Non-pigmented ciliary epithelial cell (primary cell): ENCODE measurements at places on chromosomes 7 and 10.

- DNase-seq, result no peak
Observed at GRCh38 chr10:59007307-59008025, 169.0 kb upstream of the PHYHIPL start.

- no peak for DNase-seq
Observed at GRCh38 chr7:140231771-140232491, 55.1 kb upstream of the KDM7A start.

GRCh38 chr10:15427843-15428414 lies 56.8 kb upstream of the FAM171A1 start:
- no peak for DNase-seq

- no peak for DNase-seq
Observed at GRCh38 chr10:21368728-21369425, 156.6 kb downstream of the SKIDA1 start.

DNA sequence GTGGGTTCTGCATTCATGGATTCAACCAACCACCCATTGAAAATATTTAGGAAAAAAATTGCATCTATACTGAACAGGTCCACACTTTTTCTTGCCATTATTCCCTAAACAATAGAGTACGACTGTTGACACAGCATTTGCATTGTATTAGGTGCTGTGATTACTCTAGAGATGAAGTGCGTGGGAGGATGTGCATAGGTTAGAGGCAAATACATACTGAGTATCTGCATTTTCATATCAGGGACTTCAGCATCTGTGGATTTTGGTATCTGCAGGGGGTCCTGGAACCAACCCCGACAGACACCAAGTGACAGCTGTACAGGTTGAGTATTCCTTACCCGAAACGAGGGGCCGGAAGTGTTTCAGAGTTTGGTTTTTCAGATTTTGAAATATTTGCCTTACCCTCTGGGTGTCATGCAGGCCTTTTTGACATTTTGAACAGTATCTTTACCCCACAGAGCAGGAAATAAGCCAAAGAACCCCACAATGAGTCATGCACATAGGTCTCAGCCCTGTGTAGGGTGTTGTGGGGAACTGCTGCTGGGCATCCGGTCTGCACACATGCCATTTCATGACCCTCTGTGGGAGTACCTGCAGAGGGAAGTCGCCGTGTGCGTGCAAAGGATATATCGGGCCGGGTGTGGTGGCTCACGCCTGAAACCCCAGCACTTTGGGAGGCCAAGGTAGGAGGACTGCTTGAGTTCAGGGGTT lies 14.5 kb downstream of the NUDT5 start:
- no peak for DNase-seq

DNA sequence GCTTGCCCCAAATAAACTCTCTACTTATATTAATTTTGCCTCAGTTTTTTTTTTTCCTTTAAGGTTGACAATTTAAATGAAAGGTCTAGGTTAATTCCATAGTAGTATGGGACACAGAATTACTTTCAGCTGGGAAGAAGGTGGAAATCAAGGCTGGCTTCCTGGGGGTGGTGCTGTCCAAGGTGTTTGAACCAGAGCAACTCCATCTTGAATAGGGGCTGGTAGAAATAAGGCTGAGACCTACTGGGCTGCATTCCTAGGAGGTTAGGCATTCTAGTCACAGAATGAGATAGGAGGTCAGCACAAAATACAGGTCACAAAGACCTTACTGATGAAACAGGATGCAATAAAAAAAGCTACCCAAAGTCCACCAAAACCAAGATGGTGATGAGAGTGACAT lies 1190.8 kb upstream of the AUTS2 start:
- DNase-seq, result no peak

- peak; percentile 20 for DNase-seq
Observed at GRCh38 chr10:71088054-71088453, 124.3 kb upstream of the UNC5B start.

GRCh38 chr10:20993830-20994527 lies 96.9 kb upstream of the NEBL start:
- peak; percentile 27 for DNase-seq

DNA sequence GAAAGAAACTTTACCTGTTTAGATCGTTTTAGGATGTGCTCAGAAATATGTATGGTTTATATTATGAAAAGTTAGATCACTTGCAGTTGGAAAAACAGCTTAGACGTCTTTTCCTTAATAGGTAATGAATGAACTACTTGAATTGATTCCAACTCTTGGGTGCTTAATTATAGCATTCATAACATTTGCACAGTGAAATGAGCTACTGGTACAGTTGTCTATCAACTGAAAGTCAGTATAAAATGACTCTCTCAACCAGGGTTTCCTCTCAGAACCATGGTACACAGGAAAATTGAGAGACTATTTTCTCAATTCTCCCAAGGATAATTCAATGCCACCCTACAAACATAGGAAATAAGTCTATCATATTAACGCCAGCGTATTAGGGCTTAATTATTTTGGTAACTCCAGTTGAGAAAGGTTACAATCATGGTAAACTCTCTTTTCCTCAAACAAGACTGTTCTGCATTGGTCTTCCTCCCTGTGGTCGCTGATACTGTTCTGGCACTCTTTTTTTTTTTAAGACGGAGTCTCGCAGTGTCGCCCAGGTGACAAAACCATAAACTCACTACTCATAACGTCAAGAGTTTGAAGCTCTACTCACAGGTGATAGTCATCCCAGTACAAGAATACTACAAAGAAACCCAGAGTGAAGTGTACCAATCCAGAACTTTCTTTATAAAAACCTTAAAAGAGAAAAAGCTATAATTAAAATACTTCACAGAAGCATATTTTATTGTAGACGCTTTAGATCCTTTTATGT lies 2.0 kb downstream of the ANLN start:
- no peak for DNase-seq

GRCh38 chr10:70668454-70668970 lies 3.8 kb upstream of the ADAMTS14 start:
- DNase-seq, result no peak

DNA sequence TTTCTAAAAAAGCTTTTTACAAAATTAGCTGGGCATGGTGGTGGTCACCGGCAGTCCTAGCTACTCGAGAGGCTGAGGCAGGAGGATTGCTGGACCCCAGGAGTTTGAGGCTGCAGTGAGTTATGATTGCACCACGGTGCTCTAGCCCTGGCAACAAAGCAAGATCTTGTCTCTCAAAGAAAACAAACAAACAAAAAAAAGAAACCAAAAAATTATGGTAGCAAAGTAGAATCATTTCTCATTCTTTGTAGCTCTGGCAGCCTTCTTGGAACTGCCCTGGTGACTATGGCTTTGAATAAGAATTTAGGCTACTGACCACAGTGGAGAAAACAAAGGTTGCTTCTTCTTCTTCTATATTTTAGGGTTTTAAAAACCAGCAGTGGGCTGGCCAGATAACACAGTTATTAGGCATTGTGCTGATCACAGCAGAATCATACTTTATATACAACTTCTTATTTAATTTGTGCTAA lies 41.9 kb upstream of the PRKAR2B start:
- DNase-seq, result no peak

DNA sequence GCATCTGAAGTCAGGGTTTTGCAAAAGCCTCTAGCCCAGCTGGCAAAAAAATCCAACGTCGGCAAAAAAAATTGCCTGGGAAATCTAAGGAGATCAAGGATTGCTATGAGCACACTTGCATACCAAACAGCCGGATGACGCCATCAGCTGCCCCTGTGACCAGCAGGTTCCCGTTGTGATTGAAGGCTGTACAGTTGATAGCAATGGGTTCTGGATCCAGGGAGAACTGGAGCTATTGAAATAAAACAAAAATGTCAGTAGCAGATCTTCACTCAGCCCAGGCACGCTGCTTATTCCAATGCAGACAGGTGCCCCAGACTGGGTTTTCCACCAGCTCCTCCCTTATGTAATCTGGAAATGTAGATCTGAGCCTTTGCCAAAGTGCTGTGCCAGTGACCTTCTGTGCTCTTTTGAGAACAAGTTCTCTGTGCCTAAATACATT lies 18.7 kb upstream of the CYREN start:
- no peak for DNase-seq

GRCh38 chr10:32687546-32687945 lies 241.6 kb downstream of the CCDC7 start:
- no peak for DNase-seq

DNA sequence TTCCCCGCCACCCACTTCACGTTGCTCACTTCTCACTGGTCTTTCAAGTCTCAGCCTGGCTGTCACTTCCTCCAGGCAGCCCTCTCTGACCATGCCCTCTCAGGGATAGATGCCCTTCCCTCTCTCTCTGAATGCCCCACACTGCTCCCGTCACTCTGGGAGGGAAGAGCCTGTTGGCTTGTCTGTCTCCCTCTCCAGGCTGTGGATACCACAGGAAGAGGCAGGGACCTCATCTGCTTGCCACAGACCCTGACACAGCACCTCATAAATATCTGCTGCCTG lies 93.1 kb downstream of the OAT start:
- no peak for DNase-seq

DNA sequence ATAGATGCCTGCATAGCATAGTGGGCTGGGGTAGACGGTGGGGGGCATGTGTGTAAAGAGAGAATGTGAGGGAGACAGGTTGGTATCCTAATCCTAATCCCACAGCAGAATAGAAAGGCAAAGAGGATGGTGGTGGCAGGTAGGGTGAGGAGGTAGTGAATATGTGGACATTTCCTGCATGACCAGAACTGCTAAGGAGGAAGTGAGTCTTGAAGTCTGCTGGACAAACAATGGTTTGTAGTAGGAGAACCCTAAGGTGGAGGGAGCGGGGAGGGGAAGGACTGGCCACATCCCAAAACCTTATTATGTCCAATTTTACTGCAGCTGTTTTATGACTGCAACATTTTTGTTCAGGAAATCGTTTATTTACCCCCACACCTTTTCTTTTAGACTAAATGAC lies 279.7 kb downstream of the AUTS2 start:
- DNase-seq, result no peak
